ENCODE measurements at places on chromosomes 1 and 21.

- no peak for DNase-seq
Measured at GRCh38 chr21:28598214-28598613, 394.5 kb downstream of the LTN1 start.

DNA sequence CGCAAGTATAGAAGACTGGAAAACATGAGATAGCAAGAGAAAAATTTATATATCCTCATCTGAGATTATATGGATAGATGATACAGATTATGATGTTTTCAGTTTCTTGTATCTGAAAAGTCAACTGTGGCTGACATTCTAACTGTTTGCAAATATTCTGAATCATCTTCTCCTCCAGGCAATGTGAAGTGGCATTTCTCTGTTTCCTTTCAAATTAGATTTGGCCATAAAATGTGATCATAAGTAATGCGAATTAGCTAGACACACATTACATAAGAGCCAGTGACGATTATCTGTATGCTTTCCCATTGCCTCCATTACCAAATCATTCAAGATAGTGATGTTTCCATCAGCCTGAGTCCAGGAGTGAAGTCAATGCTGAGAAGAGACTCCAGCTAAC lies 265.2 kb downstream of the BRINP3 start:
- DNase-seq: no peak

GRCh38 chr1:2570332-2570731 lies 14.2 kb downstream of the TNFRSF14 start:
- no peak for DNase-seq

GRCh38 chr1:53122201-53122885 lies 20.1 kb downstream of the SLC1A7 start:
- DNase-seq: no peak

DNA sequence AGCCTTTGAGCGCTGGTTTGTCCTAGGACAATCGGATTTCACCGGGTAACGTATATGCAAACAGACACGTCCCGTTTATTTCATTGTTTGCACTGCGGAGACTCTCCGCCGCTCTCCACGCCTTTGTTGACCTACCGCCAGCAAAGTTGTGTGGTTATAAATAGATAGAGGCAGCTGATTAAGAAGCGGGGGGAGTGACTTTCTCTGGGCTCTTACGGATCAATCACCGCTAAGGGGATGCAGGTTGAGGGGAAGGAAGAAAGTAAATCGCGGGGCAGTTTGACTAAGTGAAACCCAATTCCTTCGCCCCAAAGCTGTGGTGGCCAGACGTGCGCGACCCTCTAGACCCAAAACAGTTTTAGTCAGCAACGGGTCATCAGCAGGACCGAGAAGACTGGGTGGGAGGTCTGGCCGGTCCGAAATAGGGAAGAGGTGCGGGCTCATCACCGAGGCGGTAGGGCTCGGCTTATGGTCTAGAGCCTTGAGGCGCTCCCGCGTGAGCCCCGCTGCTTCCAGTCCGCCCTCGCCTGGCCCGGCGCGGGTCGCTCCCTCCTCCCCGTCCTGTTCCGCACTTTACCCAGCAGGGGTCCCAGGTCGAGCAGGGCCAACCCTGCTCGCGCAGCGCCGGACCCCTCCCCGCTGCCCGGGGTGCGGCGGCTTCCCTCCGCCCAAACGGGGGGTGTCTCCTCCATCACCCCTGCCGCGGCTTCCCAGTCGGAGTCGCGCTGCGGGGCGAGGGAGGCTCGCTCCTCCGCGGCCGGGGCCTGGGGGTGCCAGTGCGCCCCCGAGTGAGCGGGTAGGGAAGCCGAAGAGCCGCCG lies 120.8 kb upstream of the RRP15 start:
- peak; percentile 91 for DNase-seq
